ENCODE measurements at places on chromosomes 5 and 9.

- DNase-seq = no peak
Observed at GRCh38 chr9:16986556-16986955, 116.1 kb upstream of the BNC2 start.

DNA sequence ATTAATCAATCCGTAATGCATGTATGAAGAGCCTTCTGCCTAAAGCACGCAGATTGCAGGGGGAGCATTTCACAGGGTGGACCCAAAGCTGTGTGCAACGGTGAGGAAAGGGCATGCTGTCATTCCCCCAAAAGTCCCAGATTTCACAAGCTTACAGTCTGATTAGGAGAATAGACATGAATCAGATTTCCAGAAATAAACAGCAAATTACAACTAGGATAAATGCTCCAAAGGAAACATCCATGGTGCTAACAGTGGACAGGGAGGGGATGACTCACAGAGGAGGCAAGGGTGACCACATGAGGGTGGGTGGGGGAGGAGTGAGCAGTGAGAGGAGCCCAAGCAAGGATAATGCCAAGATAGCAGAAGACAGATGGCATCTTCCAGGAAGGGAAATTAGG lies 258.4 kb upstream of the TAS2R1 start:
- DNase-seq = peak; percentile 53

- no peak for DNase-seq
Observed at GRCh38 chr9:127022913-127023660, 99.3 kb downstream of the ANGPTL2 start.

DNA sequence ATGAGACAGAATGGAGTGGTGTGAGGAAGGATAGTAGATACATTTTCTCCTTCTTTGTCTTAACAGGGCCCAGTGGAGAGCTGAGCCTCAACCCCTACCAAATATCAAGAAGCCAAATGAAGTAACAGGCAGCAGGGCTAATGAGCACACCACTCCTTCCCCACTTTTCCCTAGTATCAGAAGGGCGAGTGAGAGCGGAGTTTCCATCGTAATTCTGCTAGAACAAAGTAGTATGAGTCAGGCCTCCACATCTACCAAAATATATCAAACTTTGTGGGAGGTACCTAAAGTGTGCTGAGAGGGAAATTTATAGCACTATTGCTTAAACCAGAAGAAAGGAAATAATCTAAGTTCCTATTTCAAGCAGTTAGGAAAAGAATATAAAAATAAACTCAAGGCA lies 769.0 kb upstream of the RGMB start:
- no peak for DNase-seq

- DNase-seq = peak; percentile 61
Observed at GRCh38 chr5:140221697-140222223, 46.8 kb downstream of the CYSTM1 start.

- no peak for DNase-seq
Observed at GRCh38 chr9:7454624-7455023, 345.0 kb downstream of the DMAC1 start.

DNA sequence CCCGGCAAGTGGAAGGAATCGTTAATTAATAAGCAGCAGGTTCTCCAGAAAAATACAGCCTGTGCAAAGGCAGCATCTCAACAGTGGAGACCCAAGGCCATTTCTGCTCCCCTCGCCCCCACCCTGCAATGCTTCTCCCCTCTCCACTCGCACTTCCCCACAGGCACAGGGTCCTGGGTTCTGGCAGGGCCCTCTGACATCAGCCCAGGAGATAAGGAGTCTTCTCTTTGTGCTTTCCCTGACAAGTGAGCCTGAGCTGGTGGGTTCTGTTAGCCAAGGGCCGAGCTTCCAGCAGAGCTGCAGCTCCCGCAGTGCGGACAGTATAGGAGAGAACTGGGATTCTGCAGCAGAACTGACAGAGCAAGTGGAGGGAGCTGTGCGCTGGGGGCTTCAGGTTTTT lies 257.5 kb downstream of the NSG2 start:
- DNase-seq = no peak

DNA sequence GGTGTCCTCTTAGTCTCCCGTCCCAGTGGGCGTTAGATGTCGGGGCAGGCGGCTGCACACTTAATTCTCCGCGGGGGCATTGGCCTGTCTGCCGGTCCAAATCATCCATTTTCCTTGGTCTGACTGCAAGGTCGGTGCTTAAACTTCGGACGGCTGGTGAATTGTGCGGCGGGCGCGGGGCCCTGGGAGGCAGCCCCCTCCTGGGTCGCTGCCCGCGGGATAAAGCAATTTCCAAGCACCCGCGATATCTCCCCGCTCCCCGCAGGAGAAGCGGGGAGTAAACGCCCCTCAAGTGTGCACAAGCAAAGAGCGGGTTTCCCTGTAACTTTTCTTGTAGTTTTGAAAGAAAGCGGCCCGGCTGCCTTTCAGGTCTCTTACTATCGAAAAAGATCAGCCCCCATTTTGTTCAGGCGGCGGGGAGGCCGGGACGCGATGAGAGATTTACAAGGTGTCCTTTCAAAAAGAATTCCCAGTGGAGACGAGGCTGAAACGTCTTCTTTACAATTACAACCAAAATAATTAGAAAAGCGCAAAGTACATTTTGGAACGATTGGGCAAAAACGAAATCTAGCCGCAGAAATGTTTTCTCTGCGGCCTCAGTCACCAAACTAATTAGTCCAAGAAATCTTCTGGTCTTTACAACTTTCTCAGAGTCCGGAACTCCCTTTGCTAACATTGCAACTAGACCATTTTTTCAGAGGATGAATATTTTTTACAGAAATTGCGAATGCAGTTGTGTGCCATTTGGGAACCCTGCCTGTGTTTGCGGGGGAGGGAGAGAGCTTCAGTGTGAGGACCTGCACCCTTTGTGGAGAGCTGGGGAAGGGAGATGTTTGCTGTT lies 1.8 kb downstream of the IRX1 start:
- DNase-seq = no peak

Data from kidney epithelial cell (primary cell).